ENCODE measurements at places on chromosomes 5 and 9. TPM values are rescaled to one million over a fixed set of nuclear protein-coding genes. Genes with fewer than 3 reads are reported as not detected.

The PCDHB2 gene
- total RNA-seq, result 2.0 TPM

The F2RL2 gene
- total RNA-seq, result 3.7 TPM

The CTNND2 gene
- total RNA-seq, result not detected

The THBS4 gene
- 2.1 TPM for total RNA-seq

The IFT74 gene
- total RNA-seq, result 20.9 TPM

The TLE1 gene
- 43.7 TPM for total RNA-seq

The ZNF883 gene
- total RNA-seq, result 2.2 TPM

The GLRA1 gene
- total RNA-seq, result not detected

The ANKRD31 gene
- total RNA-seq, result 0.11 TPM

The NR2F1 gene
- total RNA-seq, result 63.0 TPM

The FOXD4L3 gene
- total RNA-seq, result not detected

The NFX1 gene
- total RNA-seq, result 25.2 TPM

All from uterine smooth muscle cell (primary cell).